ENCODE measurements at places on chromosomes 2 and 18.

- DNase-seq: no peak
Measured at GRCh38 chr2:127577973-127578372, 42.5 kb downstream of the MYO7B start.

DNA sequence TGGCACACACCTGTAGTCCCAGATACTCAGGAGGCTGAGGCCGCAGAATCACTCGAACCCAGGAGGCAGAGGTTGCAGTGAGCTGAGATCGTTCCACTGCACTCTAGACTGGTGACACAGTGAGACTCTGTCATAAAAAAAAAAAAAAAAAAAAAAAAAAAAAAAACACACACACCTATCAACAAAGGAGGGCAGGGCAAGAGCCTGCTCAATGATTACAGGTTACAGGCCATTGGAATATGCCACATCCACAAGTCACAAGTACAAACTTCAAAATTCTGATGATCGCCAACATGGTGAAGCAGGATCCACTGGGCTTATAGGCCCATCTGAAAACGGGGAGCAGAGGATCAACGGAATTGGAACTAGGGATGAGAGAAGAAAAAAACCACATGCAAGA is 6.3 kb downstream of the MYO5B start:
- no peak for DNase-seq

GRCh38 chr2:28377984-28378678 is 14.5 kb upstream of the FOSL2 start:
- DNase-seq: no peak

- DNase-seq: no peak
Measured at GRCh38 chr18:10387399-10387798, 67.0 kb upstream of the APCDD1 start.

- DNase-seq: no peak
Measured at GRCh38 chr2:168669151-168669550, 133.3 kb upstream of the NOSTRIN start.

GRCh38 chr2:53517406-53517805 is 250.2 kb upstream of the CHAC2 start:
- DNase-seq: no peak

DNA sequence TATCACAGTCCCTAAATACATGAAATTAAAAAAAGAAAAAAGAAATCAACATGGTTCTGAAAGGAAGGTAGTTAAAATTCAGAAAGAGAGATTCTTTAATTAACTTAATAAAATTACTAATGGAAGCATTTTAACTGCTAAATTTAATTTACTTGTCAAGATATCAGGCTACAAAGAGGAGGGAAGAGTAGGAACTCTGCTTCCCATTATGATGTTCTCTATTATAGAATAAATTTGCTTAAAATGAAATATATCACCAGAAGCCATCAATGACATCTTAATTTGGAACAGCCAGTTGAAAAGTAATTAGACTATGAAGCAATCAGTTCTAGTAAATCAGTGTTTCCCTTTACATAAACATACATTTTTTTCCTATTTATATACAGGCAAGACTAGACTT is 611.8 kb upstream of the FANCL start:
- no peak for DNase-seq

- no peak for DNase-seq
Measured at GRCh38 chr2:107712857-107713256, 113.8 kb upstream of the RGPD4 start.

GRCh38 chr18:34399892-34400291 is 175.2 kb upstream of the NOL4 start:
- no peak for DNase-seq

- no peak for DNase-seq
Measured at GRCh38 chr2:234050455-234051135, at the start of gene SPP2. TSS of gene SPP2 (plus strand) at chr2:234050702. CDS start at chr2:234050787, 85 bp downstream.

- no peak for DNase-seq
Measured at GRCh38 chr2:216516730-216517350, 18.2 kb downstream of the RPL37A start.

GRCh38 chr2:181268174-181268867 is 188.9 kb upstream of the ITGA4 start:
- no peak for DNase-seq

DNA sequence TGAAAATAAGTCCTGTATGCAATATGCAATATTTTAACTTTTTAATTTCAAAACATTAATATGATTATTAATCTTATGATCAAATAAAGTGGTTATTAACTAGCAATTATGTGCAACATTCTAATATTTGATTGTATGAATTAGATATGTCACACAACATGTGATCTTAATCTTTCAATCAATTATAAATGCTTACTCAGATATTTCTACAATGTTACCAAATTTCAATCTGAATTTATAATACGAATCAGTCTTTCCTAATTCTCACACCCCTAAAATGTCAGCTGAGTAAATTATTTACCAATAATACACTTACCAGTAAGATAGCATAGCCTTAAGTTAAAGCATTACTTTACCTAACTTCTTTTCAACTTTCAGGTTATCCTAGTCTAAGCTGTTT is 186.3 kb downstream of the CALCRL start:
- DNase-seq: no peak

GRCh38 chr2:137823196-137823595 is 141.1 kb upstream of the HNMT start:
- no peak for DNase-seq

- no peak for DNase-seq
Measured at GRCh38 chr2:226183550-226183949, 616.1 kb downstream of the IRS1 start.

DNA sequence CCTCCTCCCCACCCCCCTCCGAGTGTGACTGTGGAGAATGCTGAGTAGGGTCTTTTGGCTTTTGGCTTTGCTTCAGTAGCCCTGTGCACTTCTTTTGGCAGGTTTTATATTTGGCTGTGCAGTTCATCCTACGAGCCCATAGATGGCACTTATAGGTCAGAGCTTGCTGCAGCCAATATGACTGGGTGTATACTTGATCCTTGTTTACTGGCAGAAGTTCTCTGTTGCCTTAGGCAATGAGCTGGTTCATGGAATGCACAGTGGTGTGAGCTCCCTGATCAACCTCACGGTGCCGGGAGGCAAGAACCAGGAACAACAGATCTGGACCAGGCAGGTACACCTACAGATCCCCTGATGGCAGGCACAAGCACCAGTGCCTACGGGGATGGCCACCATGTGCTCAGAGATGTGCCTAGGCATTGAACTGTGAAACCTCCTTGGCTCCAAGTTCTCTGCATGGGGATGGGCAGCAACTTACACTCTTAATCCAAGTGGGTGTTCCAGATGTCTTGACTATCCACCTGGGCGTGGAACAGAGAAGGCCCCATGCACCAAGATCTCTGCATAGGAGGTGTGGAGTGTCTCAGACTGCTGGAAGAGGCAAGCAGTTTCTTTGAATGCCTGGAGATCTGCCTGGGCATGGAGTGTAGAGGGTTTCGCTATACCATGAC is 190.4 kb downstream of the KIAA1328 start:
- DNase-seq: no peak

DNA sequence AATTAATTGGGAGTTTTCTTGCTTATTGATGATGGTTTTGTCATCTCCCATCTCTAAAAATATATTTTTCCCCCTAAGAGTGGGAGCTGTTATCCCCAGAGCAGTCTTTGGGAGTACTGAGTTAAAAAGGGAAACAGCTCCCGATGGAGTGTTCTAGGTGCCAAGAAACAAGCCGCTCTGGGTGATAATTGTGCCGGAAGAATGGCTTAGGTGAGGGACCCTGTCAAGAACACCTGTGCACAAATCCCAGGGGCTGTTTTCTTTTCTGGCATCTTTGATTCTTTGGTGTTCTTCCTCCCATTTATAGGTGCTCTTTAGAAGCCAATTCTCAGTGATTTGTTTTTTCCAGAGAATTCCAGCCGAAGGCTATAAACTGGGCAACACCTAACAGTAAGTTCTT is 1.4 kb upstream of the CAPN13 start:
- DNase-seq: no peak

DNA sequence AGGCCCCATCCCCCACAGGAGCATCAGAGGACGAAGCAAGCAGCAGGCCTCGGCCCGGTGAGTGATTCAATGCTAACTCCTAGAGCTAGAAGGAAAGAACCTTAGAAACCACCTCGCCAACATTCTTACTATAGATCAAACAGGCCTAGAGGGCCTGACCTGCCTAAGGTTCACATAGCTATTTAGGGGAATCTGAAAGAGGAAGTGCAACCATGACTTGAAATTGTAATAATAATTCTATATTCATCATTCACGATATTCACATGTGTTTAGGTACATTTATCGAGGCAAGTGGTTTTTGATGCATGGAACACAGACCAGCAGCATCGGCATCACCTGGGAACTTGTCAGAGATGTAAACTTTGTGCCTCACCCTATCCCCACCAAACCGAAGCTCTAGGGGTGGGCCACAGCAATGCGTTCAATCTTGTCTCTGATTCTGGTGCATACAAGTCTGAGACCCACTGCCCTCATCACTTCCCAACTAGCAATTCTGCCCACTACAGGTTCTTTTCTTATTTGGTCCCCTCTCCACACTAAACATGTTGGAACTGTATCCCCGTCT is 78.0 kb upstream of the DNMT3A start:
- no peak for DNase-seq

DNA sequence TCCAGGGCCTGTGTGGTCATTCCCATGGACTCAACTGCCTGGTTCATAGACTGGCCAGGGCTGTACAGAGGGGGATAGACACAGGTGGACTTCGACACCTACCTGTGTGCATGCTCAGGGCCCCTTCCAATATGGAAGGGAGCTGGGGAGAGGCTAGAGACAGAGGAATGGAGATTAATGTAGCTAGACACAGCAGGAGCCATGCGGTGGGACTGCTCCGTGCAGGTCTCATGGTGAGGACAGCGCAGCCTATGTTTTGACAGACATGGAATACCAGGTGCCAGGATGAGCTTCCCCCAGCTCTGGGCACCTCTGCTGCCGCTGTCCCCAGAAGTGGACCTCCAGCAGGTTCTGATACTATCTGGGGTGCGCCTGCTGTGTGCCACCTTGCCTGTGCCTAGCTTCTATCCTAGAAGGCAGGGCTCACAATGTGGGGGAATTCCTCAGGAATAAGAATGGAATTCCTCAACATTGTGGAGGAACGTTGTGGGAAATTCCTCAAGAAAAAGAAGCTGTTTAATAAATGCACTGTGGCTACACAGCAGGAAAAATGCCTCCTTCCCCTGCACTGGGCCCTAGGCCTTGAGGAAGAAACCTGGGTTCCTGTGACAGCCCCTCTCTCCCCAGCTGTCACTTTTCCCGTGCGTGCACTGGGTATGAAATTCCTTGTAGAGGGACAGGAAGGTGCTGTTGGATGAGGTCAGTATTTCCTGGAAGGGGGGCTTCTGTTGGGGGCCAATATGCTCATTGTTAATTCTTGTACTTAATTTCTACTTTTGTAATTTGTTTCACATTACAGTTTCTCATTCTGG is 7.3 kb downstream of the IL1R1 start:
- DNase-seq: no peak

DNA sequence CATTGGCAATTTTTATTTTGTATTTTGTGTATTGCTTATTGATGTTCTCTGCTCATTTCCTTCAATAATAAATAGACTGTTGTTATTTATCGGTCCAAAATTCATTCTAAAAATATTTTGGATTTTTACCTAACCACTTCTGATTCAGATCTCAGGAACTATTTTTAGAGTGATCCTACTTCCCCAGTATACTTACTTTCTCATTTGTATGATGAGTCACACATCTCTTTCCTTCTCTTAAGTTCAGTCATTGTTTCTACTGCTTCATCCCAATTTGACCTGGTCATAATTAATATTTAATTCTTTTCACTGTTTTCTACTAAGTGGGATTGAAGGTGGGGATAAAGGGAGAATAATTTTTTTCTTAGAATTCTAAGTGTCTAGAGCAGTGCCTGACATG is 75.1 kb downstream of the AGPS start:
- DNase-seq: no peak

DNA sequence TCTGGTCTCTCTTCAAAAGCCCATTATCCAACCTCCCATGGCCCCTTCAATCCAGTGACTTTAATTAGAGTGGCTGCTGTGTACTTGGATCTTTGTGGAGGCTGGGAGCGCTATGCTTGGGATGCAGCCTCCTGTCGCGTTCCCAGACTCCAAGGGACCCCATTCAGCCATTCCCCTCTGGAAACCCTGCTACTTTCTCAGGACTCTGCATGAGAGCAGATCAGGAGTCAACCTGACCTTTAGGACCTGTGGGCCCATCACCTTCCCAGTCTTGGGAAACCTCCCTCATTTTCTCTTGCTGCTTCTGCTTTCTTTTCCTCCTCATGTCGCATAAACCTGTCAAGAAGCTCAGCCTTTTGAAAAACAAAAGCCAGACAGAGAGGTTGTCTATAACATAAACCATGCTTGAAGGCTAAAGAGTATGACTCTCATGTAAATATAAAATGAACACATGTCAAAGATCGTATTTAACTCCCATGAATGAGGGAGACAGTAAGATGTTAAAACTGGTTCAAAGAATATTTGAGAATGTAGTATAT is 143.1 kb upstream of the PELI1 start:
- no peak for DNase-seq

GRCh38 chr2:95005726-95006125 is 19.8 kb upstream of the MAL start:
- DNase-seq: no peak

- peak; percentile 13 for DNase-seq
Measured at GRCh38 chr18:23237524-23238151, 102.4 kb downstream of the CABLES1 start.

Measured in CD4-positive, alpha-beta T cell treated with Interleukin-4 for 4 hours (primary cell).